ENCODE measurements at places on chromosomes 6 and 20.

DNA sequence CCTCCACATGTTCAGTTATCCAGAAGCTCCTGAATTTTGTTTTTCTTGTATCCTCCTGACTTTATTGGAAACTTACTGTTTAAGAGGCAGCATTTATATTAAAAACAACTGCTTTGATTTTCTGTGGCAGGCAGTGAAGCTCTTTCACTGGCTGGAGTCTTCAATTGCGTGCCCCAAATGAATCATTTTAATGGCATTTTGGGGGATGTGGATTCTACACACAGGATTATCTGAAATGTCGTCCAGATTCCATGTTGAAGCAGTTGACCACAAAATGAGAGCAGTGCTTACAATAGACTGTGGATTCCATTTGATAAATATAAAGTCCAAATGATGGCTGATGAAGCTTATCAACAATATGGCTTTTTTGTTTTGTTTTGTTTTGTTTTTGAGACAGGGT lies 41.0 kb upstream of the HIVEP1 start:
- no peak for DNase-seq

DNA sequence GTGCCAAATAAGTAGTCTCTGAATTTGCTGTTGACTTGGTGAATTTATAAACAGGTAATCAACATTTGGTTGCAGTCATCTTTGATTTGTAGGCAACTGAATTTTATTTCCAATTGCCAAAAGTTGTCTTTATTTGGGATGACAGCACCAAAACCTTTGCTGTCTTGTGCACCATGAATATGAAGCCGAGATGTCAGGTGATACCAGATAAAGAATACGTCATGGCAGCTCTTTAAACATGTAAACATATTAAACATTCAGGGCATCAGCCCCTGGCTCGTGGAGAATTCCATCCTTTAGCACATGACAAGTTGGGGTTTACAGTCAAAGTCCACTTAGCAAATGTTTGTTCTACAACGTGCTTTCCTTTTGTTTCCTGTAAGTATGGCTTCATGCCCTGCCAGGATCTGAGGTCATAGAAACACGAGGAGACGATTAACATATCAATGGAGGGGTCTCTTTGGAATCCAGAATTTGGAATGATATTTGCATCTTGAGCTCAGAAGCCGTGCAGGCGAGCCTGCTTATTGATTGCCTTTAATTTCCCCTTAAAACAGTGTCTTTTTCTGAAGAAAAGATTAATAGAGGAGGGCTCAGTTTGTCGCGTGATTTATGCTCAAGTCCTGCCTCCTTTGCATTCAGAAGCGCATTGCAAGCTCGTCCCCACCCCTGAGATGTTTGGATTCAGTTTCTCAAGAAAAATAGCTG lies 170.2 kb upstream of the ZNF217 start:
- peak; percentile 87 for DNase-seq

DNA sequence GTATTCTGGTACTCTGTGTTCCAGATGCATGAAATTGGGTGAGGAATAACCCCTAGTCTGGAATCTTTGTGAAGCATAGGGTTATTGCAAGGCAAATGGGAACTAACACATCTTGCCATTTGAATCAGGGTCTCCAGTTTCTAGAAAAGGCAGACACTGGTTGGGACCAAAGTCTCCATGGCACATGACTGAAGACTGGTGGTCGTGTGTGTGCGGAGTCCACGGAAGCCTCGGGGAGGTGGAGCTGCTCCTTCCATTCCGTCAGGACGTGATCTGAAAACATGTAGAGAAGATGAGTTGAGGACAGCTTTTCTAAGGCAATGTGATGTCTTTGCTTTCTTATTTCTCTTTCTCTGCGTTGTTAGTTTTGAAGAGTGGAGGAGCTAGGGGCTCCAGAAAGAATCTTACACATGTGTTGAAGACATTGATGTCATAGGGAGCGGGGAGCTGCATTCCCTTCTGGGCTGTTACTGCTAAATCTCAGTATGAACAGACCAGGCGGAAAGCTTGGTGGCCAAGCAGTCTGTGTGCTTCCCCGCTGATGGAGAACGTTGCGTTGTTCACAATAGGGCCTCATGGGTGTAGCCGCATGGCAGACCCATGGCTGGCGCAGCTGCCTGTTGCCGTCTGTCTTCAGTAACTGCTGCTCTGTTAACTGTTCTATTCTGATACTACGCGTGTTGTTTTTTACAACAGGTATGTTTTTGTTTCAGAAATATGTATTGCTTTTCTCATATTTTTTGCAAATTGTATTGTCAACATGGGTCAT lies 4.8 kb upstream of the SLC17A9 start:
- no peak for DNase-seq

DNA sequence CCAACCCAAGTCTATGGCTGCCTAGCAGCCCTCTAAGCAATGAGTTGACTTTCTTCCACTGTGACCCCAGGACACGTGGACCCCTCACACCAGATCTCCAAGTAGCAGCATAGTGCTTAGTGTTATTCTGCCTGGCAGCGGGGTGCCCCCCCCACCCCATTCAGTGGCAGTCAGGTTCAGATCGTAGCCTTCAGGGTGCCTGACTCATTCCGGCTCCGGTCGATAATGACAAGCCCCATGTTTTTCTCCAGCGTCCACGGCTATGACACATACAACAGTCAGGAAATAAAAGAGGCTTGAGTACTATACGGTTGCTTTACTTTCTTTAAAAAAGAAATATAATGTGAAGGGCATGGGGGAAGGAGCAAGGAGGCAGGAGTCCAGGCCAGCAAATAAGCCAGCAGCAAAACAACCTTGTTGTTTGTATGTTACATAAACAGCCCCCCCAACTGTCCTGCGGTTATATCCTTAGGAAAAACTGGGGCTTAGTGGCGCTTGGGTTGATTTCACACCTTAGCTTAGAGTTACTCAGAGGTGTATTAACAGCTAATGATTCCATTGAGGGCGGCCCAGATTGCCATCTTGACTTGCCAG lies 23.1 kb downstream of the GNAS start:
- DNase-seq = no peak

- DNase-seq = no peak
Measured at GRCh38 chr6:121760745-121761144, 325.3 kb downstream of the GJA1 start.

- DNase-seq = no peak
Measured at GRCh38 chr6:125224231-125224861, 70.8 kb downstream of the TPD52L1 start.

GRCh38 chr6:34425132-34425497 lies 754 bp downstream of the RPS10 start:
- DNase-seq = no peak

DNA sequence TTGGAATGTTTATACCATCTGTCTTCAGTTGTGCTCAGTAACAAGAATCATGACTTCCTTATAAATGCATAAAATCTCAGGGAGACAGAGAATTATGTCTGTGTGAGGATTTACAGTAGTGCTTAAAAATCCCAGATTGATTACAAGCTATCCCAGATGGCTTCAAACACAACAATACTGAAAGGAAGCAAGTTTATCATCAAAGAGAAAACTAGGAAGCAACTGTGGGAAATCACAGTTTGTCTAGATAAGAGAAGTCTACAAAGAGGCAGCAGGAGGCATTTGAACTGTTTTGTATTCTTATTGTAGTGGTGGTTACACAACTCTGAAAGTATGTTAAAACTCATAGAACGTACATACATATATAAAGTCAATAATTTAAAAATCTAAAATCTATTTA lies 104.4 kb upstream of the SALL4 start:
- DNase-seq = no peak

DNA sequence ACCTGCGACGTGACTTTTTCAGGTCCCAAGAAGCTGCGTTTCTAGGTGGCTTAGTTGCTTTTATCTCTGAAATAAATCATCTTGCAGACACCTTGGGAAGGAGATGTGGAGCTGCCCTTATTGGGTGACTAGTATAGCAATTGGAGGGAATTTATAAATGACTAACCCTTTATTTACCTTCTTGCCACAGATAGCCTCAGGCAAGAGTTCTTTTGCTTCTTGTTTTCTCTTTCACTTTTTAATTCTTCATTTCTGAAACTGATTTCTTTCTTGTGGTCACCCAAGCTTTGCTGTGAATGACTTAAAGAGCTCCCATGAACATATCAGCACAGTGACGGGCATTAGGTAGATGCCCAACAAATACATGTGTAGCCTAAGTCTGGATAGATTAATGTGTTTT lies 3.0 kb downstream of the ADGRF4 start:
- no peak for DNase-seq

GRCh38 chr6:39076623-39077535 lies 28.3 kb downstream of the GLP1R start:
- DNase-seq = no peak

GRCh38 chr6:56025795-56026194 lies 150.4 kb upstream of the BMP5 start:
- DNase-seq = no peak

DNA sequence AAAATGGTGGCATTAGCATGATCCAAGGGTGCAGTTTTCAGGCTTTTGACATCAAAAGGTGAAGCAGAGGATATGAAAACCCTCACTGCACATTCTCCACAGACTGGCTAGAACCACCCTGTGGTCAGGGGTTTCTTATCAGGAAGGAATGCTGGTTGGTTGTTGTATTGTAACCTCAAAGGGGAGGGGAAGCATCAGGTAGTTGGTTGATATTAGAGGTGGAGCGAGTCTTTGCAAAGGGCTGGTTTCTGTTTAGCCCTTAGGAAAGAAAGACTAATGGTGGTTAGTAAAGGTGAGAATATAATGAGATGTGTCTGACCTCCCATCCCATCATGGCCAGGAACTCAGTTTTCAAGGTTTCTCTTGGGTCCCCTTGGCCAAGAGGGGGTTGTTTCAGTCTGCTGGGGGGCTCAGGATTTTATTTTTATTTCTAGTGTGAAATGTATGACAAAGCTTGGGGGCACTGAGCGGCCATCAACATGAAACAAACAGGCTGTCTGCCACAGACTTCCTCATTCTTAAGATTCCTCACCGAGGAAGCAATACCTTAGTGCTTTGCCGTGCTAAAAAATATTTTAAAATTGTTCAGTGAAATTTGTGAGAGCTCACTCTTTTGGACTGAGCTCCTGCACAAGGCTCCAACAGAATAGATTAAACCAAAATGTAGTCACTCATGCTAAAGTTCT lies 47.5 kb upstream of the PROKR2 start:
- DNase-seq = no peak

- no peak for DNase-seq
Measured at GRCh38 chr20:18609741-18610140, 21.9 kb downstream of the DTD1 start.

- DNase-seq = no peak
Measured at GRCh38 chr6:21946298-21946783, 350.5 kb downstream of the PRL start.

DNA sequence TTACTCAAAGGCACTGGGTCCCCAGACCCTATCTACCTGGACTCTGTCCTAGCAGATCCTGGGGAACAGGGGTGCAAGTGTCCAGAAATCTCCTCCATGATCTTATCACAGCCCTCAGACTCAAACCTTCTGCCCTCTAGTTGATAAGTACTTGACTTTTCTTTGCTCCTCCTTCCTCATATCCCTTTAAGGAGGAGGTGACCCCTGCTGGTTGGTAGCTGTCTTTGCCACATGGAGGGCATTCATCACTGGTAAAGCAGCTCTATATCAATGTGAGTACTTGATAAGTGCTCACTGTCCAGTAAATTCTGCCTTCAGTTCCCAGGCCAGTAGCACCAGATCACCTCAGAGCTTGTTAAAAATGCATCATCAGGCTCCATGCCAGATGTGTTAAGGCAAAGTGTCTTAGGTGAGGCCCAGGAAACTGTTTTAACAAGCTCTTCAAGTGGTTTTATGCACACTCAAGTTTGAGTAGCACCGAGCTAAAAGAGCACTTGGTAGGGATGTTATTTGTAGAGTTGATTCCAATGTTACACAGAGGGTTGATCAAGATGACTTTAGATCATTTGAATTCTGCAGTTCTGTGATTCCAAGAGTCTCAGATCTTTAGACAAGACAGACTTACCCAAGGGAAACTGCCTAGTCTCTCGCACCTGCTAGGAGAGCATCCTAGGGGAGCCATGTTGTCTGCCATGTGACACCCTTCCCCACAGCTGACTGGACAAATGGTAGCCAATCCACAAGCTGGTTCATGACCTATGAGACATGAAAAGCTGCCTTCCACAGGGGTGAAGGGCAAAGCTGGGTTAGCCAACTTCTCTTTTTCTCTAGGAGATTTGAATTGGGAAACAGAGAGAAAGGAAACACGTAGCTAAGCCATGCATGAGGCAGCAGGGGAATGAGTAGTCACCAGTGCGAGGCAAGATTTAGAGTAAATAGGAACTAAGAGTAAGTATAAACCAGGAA lies 18.6 kb downstream of the TREML2 start:
- peak; percentile 92 for DNase-seq

DNA sequence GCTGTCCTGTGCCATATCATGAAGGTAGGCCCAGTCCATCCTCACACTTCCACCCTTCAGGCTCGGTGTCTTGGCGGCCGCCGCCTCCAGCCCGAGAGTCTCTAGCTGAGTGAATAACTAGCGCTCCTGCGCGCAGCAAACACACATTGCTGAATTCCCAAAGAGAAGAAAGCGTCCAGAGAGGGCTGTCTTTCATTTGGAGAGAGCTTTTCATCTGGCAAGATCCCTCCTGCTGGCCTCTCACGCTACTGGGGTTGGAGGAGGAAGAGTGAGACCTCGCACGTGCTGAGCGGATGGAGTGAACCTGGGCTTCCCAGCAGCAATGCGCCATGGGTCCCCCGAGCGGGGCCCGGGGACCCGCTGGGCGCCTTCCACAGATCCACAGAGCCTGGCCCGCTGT lies 73.2 kb downstream of the NCR2 start:
- DNase-seq = no peak

- no peak for DNase-seq
Measured at GRCh38 chr6:109055771-109056235, 38.8 kb downstream of the SESN1 start.

Data from NCI-H510A treated with DMSO at 0.1 percent for 48 hours (cell line).